ENCODE measurements at places on chromosomes 4 and X. TPM values are rescaled to one million over a fixed set of nuclear protein-coding genes. Genes with fewer than 3 reads are reported as not detected.

DNA sequence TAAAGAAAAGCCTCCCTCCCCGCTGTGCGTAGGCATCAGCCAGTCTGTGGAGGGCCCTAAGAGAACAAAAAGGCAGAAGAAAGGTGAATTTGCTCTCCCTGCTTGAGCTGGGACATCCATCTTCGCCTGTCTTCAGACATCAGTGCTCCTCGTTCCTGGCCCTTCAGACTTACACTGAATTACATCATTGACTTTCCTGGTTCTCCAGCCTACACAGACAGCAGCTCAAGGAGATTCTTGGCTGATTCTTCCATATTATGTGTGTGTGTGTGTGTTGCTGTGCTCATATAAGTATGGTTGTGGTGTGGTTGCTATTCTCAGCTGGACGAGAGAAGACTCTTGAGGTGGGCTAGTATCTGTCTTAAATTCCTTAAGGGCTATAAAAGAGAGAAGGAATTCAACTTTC, 35.5 kb upstream of the CD99L2 start:
- no peak for DNase-seq

- no peak for DNase-seq
Observed at GRCh38 chrX:119045884-119046283, 26.9 kb upstream of the CT47C1 start.

DNA sequence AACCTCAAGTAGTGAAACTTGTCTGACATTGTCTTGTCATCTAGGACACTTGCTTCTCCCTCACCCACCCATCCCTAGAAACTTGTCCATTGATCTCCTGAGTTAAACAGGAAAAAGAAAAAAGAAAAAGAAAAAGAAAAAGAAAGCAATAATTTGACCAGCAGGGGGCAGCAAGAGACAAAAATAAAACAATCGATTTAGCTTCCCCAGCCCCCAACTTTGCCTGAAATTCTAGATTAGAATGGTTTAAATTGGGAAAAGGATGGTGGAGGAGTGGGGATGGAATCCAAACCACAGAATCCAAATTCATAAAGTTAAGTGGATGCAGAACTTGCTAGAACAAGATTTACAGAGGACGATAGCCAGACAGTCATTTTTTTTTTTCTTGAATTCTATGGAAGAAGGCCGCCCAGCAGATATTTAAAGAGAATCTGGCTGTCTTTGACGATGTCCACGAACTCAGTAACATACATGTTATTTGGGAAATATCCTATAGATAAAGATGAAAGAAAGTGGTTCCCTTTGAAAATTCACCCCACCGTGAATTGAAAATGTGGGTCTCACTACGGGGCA, 282.9 kb downstream of the USP46 start:
- no peak for DNase-seq

DNA sequence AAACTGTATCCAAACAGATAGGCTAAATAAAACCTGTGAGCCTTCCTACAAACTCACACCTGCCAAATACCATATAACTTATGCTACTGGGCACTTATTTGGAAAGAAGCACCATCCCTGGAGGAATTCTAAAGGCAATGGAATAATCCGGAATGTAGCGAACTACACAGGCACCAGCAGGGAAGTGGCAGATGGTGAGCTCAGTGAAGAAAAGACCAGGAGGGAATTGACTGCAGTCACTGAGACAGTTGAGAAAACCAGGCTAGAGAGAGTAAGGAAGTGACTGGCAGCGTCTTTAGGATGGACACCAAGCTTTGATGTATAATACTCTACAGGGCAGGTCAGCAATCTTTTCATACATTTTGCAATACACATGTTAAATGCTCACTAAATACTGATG, 16.3 kb downstream of the NDNF start:
- no peak for DNase-seq

- DNase-seq = no peak
Observed at GRCh38 chr4:152785639-152786615, 6.2 kb downstream of the ARFIP1 start.

GRCh38 chrX:56920338-56920997, 74.9 kb downstream of the SPIN3 start:
- no peak for DNase-seq

DNA sequence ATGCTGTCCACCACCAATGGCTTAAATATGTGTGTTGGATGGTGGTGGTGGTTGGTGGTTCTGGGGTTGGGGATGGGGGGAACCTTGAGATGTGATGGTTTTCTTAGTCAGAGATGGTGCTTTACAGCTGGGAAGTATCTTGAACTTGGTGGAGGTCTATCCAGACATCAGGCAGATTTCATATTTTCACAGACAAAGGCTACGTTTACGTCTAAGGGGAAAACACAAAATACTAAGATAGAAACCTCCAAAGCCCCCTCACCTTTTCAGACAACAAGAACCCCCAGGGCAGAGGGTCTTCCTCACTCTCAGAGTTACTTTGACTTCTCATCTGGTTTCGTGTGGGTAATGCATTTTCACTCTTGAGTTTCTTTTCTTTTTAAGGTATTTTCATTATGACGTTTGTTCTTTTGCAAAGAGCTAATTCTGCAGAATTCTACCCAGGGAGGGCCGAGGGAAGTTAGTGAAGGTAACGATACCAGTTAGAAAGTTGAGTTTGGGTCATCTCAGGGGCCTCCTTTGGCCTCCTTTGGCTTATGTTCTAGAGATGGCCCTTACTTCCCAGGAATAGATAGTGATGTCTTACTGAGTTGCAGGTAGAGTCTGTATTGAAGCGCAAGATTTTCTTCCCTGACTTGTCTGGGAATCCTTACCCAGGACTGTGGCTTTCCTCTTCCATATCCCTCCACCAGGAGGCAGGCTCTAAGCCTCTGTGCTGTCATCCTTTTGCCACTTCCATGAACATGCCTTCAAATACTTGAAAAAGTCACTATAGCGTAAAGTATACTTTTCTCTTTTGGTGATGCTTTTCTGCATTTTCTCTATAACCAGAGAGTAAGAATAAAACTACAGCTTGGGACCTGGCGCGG, 31.9 kb downstream of the RHOH start:
- DNase-seq = no peak

DNA sequence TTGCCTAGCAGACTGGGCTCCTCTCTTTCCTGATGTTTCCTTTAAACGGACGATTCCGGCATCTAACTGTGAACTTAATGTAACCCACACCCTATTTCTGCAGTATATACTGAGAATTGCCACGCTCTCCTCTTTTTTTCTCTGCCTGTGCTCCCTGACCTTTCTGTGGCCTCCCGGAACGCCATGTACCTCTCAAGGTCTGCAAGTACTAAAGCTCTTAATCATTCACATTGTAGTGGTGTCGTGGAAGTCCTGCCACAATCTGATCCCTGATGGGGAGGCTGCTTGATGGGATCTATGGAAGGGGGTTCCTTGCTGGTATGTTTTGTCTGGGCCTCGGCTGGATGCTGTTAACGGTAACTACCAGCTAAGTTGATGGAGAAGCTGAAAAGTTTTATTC, 302.9 kb upstream of the EPHA5 start:
- DNase-seq = no peak

DNA sequence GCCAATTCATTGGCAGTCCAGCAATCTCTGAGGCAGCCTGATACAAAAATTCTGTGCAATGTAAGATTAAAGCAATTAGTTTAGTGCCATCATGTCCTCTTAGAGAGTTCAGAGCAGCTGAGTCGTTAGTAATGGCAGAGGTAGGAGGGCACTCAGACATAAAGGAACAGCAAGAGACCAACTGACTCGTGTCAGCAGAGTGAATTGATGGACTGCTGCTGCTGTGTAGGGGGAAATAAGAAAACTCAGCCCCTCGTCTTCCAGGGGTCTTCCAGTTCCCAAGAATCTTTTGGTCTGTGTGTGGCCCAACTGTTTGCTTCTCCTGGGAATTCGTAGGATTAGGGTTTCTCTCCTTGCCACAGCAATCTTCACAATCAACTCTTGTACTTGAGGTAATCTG, 100.9 kb downstream of the TTC29 start:
- DNase-seq = no peak

DNA sequence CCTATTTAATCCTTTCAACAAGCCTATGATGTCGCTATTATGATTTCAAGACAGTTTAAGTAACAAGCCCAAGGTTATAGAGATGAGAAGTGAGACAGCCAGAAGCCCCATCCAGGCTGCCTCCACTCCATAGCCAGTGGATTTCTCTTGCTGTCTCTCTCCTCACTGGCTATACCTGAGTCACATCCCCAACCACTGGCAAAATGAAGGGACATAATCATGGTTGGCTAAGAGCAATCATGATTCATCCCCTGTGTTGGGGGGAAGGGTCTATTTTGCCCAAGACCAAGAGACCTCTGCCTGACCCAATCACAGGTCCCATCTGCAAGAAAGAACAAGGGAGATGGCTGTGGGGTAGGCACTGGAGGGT, 334.9 kb upstream of the GATB start:
- DNase-seq = no peak

DNA sequence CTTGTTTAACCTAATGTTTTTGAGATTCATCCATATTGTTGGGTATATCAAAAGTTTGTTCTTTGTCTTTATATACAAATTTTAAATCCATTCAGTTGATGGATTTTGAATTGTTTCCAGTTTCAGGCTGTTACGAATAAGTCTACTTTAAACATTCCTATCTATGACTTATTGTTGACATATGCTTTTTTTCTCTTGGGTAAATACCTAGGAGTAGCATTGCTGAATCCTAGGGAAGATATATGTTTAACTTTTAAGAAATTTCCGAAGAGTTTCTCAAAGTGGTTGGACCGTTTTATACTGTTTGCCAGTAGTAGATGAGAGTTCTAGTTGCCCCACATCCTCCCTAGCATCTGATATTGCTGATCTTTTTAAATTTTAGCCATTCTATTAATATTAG, 60.9 kb upstream of the IL13RA1 start:
- DNase-seq = no peak

DNA sequence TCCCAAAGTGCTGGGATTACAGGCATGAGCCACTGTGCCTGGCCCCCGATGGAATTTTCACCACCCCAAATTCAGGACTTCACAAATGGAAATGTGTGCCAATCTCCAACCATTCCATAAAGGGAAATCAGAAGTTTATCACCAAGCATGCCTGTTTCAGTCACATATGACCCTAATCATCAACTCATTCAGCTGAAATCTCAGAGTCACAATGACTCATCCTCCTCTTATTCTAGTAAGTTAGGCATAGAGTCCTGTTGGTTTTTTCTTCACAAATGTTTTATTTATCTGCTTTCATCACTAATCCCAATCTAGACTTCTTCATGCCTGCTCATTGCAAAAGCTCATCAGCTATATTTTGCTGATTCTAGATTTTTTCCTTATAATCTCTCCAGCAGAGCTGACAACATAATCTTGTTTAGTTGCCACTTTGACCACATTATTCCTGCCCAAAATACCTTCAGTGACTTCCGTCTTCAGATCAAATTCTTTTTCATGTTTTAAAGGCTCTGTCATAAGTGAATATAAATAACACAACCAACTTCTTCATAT, 83.3 kb downstream of the SLC7A11 start:
- DNase-seq = no peak

DNA sequence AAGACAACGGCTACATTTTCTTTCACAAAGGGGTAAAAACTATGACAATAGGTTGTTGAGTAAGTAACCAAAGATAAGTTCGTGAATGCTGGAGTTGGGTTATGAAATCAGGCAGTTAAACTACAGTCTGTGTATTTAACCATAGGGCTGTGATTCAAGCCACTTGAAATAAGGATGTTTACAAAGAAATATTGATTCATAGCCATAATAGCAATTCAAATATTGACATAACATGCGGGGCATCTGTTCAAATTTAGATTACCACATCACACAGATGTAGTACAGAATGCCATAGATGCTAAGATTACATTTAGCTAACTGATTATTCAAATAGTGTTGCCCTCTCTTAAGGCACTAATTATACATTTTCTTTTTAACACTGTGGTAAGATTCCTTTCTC, 364.1 kb downstream of the FSTL5 start:
- DNase-seq = no peak

DNA sequence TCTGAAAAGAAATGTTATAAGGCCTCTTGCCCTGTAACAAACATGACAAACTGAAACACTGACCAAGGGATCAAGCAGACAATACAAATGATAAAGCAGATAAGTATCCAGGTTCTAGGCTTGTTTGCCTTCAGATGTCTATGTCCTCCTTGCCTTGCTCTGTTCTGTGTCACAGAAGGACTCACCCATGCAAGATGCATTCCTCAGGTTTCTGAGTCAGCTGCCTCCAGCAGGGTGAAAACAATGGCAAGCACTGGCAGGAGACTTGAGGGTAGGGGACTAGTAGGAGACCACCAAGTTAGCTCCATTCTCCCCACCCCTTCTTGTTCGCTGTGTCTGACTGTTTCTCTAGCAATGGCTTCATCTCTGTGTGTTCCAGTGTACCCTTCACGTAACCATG, 76.6 kb upstream of the CXXC4 start:
- DNase-seq = no peak

GRCh38 chr4:8898419-8898818, 26.8 kb upstream of the HMX1 start:
- no peak for DNase-seq

DNA sequence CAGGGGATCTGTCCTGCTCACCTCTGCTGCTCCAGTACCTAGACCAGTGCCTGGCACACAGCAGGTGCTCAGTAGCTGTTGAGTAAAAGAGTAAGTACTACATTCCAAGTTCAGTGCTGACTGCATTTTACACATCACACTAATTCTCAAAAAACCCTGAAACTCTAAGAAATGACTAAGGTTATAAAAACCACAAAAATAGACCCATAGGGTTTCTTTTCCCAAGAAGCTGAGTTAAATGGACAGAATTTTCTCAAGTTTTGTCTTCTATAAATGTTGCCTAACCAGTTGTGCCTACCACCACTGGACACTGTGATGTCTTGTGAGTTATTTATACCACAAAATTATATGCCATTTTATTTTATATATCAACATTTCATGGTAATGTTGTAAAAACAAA, 78.9 kb upstream of the RXFP1 start:
- DNase-seq = no peak

SLC49A3 gene
- 28.5 TPM for polyA plus RNA-seq

SYNPO2 gene
- 27.5 TPM for polyA plus RNA-seq

IL21 gene
- not detected for polyA plus RNA-seq

JADE1 gene
- 25.5 TPM for polyA plus RNA-seq

DCHS2 gene
- polyA plus RNA-seq = under 0.01 TPM

EGF gene
- polyA plus RNA-seq = 0.54 TPM

ADD1 gene
- 448 TPM for polyA plus RNA-seq

ITIH6 gene
- not detected for polyA plus RNA-seq

Data from heart right ventricle (tissue), 16 donors.